Fibroblast of the conjunctiva (primary cell): ENCODE measurements at places on chromosomes 5 and 9.
A peak's percentile ranks its signal among the peaks of the same experiment; 100 is the strongest.

DNA sequence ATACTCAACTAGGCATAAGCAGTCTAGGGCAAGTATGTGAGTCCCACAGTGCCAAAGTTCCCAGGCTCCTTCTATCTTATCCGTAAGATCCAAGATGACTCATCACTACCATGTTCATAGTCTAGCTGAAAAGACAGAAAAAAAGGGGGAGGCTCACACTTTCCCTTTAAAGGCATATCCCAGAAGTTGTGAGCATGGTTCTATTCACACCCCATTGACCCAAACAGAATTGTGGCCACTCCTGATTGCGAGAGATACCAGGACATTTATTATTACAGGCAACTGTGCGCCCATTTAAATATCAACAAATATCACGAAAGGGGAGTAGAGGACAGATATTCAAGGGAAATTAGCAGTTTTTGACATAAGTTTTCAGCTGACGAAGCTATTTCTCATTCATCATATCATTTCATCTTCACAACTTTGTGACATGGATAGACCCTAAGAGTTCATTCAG lies 8.1 kb upstream of the PFDN1 start:
- peak; percentile 29 for DNase-seq

- no peak for DNase-seq
These were observed 204.4 kb upstream of the DMRT1 start for GRCh38 chr9:636931-637591.

GRCh38 chr9:98940276-98940675 lies 3.4 kb upstream of the COL15A1 start:
- no peak for DNase-seq

DNA sequence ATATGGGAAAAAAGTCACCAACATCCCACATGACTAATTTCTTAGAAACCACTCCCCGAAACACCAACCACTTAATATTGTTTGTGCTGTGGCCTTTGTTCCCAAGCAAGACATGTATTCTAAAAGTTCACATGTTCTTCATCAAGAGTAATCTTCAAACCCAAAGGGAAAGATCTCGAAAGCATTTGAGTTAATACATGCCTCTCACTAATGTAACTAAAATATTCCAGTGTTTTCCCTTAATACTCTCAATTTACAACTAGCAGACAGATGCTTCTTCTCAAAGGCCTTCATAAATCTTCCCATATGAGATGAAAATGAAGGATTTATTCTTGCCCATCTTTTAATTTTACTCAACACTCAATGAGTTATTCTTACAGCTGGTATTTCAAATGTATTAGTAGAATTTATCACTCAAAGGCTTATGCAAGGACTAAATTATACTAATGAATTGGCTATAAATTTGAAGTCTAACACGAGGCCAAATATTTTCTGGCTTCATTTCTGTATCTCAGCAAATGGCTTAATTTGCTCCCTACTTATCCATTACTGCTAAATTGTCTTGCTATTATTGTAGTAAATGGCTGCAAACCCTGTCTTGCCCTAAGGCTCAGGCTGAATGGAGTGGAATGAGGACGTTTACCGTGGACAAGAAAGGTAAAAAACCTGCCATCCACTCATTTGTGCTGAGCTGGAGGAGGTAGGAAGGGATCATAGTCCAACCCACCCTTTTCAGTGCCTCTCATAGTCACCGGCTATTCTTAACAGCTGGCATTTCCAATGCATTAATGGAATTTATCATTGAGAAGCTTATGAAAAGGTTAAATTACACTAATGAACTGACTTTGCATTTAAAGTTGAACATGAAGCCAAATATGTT lies 474.4 kb downstream of the RASEF start:
- no peak for DNase-seq
